Caco-2 (cell line): ENCODE measurements at places on chromosomes 16 and 17. TPM values are rescaled to one million over a fixed set of nuclear protein-coding genes. Genes with fewer than 3 reads are reported as not detected.

DNA sequence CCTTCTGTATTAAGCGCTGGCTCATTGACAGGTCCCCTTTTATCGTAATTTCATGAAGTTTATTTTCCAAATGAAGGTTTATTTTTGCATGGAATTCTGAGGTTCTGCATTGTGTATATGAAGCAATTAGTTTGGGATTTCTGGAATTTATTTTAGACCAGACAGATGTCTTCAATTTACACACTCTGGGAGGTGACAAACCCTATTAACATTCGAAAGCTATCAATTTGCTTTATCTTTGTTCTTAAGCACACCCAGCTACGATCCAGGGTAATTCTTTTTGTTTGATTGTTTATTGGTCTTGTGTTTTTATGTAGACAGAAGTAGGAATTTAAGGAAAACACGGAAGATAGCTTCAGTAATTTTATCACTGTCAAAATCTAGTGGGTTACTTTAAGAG is 264.6 kb downstream of the HS3ST3A1 start:
- no peak overlapping the region for H3K4me3 ChIP-seq
- no peaks in the 10 kb centered on the region for H3K27me3 ChIP-seq
- H3K36me3 ChIP-seq = no peaks in the 10 kb centered on the region
- no peak overlapping the region for H3K27ac ChIP-seq

Gene MYH11
- total RNA-seq = 0.19 TPM in 1 of 2 replicates, not detected in the other

Gene SLFN12L
- total RNA-seq = not detected in 2 replicates

- no peaks in the 10 kb centered on the region for H3K4me1 ChIP-seq
- H3K36me3 ChIP-seq = no peaks in the 10 kb centered on the region
- DNase-seq = no peak
- H3K27ac ChIP-seq = no peak overlapping the region
- H3K27me3 ChIP-seq = no peaks in the 10 kb centered on the region
- H3K4me3 ChIP-seq = no peak overlapping the region
Observed at GRCh38 chr17:40841246-40841645, 18.8 kb upstream of the KRT10 start.

Gene KIF18B
- total RNA-seq = 63.6 and 68.4 TPM in 2 replicates

- peaks cover 31% of the 10 kb centered on the region for H3K4me1 ChIP-seq
- peak; percentile 92 for DNase-seq
- H3K27ac ChIP-seq = peak overlapping the region; percentile 93
- peak overlapping the region; percentile 71 for H3K4me3 ChIP-seq
- H3K27me3 ChIP-seq = no peaks in the 10 kb centered on the region
Observed at GRCh38 chr17:29179232-29180033, 765 bp downstream of the MYO18A start.

Gene GPR142
- not detected in 2 replicates for total RNA-seq

DNA sequence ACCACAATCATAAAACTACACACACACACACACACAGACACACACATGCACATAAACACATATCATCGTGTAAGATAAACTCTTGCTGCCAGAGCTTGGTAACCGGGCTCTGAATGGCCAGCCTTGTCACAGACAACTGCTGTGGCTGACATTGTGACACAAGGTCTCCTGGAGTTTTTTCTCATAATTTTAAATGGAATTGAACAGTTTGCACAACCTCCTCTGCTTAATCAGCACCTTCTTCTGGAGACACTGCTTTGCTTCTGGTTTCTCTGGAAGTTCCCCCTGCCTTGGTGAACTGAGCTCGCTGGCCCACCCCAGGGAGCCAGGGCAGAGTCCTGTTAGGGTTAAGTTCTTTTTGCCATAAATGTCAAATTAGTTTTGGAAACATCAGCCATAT is 115.4 kb downstream of the UTP18 start:
- no peaks in the 10 kb centered on the region; the same call in none of the 2 replicates for H3K27me3 ChIP-seq
- no peak for DNase-seq
- H3K36me3 ChIP-seq = no peaks in the 10 kb centered on the region

Gene NT5M
- 0.86 and 1.3 TPM in 2 replicates for total RNA-seq

- H3K4me1 ChIP-seq = no peaks in the 10 kb centered on the region
- H3K27ac ChIP-seq = no peak overlapping the region
- no peak for DNase-seq
Observed at GRCh38 chr17:81066072-81066471, 31.1 kb downstream of the BAIAP2 start.

Gene CTRB1
- not detected in 2 replicates for total RNA-seq

Gene PARD6A
- total RNA-seq = 7.1 and 8.4 TPM in 2 replicates

Gene C17orf113
- total RNA-seq = 3.8 and 4.7 TPM in 2 replicates

DNA sequence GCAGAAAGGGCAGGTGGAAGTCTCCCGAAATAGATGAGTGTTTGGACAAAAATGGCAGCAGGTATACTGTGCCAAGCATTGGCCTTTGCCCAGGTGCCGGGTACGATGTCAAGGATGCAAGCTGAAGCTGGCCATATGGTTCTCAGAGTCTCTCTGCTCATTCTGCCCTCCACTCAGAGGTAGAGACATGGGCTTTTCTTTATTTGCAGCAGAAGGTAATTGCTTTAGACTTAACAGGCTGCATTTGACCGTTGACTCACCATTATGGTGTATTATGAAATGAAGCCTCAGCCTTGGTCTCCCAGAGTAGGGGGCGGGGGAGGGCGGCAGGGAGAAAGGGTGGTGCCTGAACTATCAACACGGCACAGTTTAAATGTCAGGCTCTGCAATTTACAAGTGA is 969.1 kb upstream of the EEF2KMT start:
- H3K27me3 ChIP-seq = no peaks in the 10 kb centered on the region
- H3K4me1 ChIP-seq = no peaks in the 10 kb centered on the region
- no peak overlapping the region for H3K27ac ChIP-seq
- no peaks in the 10 kb centered on the region for H3K36me3 ChIP-seq
- no peak overlapping the region for H3K4me3 ChIP-seq

DNA sequence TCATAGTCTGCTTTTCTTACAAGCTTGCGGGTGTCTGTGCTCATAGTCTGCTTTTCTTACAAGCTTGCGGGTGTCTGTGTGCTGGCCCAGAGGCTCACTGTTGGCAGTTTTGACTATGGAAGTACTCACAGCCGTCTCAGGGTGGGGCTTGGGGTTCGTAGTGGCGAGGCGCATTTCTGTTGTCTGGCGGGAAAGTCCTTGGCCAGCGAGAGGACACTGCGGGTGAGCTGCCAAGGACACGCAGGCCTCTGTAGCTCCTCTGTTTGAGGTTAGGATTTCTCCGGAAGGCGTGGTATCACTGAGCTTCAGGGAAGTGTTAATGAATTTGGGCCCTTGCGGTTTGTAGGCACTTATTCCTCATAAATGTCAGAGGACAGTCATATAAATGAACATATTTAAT is 13.5 kb downstream of the TBCD start:
- no peak overlapping the region for H3K27ac ChIP-seq
- H3K27me3 ChIP-seq = no peaks in the 10 kb centered on the region
- H3K36me3 ChIP-seq = 0 out of 2 replicates have a peak, but pooled peaks cover 1% of the 10 kb centered on the region
- no peak overlapping the region for H3K4me3 ChIP-seq
- no peak for DNase-seq
- H3K4me1 ChIP-seq = no peaks in the 10 kb centered on the region

- no peaks in the 10 kb centered on the region; the same call in 1 of the 2 replicates for H3K27me3 ChIP-seq
- no peaks in the 10 kb centered on the region; the same call in 1 of the 2 replicates for H3K4me1 ChIP-seq
- DNase-seq = no peak
Observed at GRCh38 chr16:17173281-17173680, 297.5 kb downstream of the XYLT1 start.

Gene NACA2
- total RNA-seq = not detected in 2 replicates

Gene HIGD1B
- not detected in 2 replicates for total RNA-seq

Gene OR1F1
- total RNA-seq = not detected in 2 replicates

Gene EVI2A
- not detected in 2 replicates for total RNA-seq

Gene COQ7
- total RNA-seq = 15.7 and 17.3 TPM in 2 replicates

Gene PSKH1
- total RNA-seq = 35.1 and 41.3 TPM in 2 replicates

DNA sequence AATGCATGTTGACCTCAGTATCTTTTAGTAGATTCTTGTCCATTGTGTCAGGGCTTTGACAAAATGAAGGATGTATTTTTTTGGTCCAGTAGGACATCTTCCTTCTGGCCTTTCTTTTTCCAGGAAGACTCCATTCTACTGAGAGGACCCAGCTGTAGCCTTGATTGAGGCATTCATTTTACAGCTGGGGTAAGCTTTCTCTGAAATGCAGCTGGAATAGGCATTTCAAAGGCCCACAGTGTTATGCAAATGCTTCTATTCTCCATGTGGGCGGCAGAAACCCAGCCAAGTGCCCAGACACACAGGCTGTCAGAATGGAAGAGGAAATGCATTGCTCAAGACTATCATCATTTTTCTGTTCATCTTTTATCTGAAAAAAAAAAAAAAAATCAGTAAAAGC is 629.0 kb upstream of the CDH8 start:
- H3K4me3 ChIP-seq = no peak overlapping the region
- H3K36me3 ChIP-seq = no peaks in the 10 kb centered on the region
- no peak overlapping the region for H3K27ac ChIP-seq
- no peaks in the 10 kb centered on the region for H3K27me3 ChIP-seq

DNA sequence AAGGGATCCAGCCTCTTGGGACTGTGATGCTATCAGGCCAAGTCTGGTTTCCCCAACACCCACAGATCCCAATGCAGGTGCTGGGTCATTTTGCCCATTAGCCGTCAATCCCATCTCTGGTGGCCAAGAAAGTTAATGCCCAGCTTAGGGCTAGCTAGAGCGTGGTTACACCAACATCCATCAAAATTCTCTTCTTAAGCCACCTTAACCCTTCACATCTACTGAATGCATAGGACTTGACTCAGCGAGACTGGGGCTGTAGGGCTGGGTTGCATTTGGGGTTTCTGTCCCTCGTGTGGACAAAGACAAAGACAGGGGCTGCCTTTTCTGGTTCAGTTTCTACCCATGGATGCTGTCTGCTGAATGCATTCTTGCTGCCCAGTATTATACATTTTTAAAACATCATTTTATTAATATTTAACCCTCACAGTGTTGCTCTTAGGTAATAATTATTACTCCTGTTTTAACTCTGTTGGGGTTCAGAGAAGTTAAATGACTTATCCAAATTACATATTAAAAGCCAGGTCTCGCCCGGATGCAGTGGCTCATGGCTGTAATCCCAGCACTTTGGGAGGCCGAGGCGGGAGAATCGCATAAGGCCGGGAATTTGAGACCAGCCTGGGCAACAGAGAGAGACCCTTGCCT is 141.1 kb upstream of the NOL11 start:
- DNase-seq = no peak
- H3K4me1 ChIP-seq = no peaks in the 10 kb centered on the region
- no peak overlapping the region for H3K4me3 ChIP-seq

DNA sequence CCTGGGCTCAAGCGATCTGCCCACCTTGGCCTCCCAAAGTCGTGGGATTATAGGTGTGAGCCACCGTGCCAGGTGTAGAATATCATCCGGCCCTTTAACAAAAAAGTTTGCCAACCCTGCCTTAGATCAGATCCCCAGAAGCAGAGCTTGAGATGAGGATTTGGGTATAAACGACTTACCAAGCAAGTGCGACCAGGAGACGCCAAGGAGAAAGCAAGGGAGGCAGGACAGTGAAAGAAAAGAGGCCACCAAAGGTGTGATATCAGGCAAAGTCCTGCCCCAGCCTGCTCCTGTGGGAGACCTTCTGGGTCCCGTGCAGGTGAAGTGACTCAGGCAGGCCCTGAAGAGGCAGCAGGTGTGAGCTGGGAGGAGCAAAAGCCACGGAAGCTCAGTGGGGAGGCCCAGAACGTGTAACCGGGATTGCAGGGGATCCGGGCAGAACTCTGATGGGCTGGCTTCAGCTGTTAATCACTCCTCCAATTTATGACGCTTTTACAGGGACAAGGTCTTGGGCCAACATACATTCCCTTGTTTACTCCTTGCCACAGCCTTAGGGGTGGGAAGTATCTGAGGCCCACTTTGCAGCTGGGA is 14.1 kb upstream of the CALB2 start:
- no peaks in the 10 kb centered on the region for H3K36me3 ChIP-seq
- DNase-seq = no peak
- no peak overlapping the region for H3K4me3 ChIP-seq

Gene CDK5R1
- 6.6 and 7.3 TPM in 2 replicates for total RNA-seq

Gene ACAP1
- 1.6 TPM in 1 of 2 replicates, not detected in the other for total RNA-seq

Gene IRF8
- total RNA-seq = 29.5 and 31.7 TPM in 2 replicates

Gene ADGRG1
- total RNA-seq = 153 and 195 TPM in 2 replicates

Gene C17orf50
- not detected in 2 replicates for total RNA-seq
